ENCODE measurements at places on chromosomes 3 and 15. TPM values are rescaled to one million over a fixed set of nuclear protein-coding genes. Genes with fewer than 3 reads are reported as not detected.

Gene HRG
- not detected for total RNA-seq

DNA sequence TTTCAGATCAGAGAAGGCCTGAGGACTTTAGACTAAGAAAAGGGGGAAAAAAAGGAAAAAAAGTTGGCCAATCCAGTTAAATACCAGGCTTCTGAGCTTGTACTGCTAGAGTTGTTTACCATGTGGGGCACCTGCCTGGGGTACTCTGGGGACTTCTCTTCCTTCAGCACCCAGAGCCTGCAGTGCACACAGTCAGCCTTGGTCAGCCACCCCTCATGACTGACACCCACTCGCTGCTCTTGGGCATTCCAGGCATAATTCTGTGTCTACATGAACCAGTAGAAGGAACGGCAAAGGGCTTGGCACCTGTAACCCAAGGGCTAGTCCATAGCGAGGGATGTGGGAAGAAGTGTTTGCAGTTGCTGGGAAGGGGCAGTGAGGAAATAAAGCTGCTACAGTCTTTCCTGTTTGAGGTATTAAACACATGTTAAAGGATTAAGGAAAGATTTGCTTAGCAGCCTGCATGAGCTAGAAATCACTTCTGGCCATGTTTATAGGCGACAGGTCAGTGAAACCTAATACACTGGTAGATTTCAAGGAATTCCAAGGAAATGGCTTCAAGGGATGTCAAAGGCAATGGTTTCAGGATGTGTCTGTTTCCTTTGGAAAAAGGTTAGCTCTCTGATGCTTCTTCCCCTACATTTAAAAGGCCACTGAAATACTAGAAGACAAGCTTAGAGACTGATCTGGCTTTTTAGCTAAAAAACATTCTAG, 232.5 kb downstream of the CHST2 start:
- no peak for DNase-seq

GRCh38 chr3:27827041-27827440, 104.9 kb upstream of the EOMES start:
- DNase-seq: no peak

- DNase-seq: no peak
These were observed 23.0 kb downstream of the SLC12A8 start for GRCh38 chr3:125189378-125190165.
